Stimulated activated CD8-positive, alpha-beta memory T cell treated with anti-CD3 and anti-CD28 coated beads, Interleukin-4, amount 100 ng/mL, for 1 hour (primary cell): ENCODE measurements at places on chromosomes 2 and 18.

DNA sequence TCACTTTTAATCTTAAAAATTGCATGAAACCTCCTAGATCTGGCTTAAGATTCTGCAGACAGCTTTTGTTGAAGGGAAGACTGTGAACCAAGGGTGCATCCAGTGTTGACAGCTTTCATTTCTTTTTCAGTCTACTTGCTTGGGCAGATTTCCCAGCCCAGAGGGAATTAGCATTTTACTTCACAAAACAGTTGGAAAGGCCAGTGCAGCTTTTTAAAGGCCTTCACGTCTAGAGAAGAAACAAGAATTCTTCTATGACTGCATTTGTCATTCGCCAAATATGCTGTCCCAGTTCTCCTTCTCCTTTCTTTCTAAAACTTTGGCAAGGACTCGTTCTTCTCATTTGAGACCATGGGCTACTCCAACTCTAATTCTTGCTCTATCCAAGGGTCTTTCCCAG, 17.4 kb downstream of the NTSR2 start:
- DNase-seq, result no peak

DNA sequence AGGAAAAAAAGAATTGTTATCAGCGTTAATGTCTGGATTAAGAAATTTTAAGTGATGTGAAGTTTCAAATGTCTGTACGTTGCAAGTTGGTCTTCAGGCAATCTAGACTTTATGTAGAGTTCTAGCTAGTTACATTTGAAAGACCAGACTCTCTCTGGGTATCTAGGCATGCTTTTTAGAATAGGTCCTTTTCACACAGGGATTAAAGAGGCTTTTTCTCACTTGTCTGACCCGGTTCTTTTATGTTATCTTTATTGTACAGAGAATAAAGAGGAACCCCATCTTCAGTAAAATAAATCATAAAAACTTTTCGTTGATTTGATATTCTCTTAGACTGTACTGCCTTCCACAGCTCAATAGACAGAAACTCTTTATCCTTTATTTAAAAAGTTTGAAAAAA, 8.5 kb upstream of the EML6 start:
- no peak for DNase-seq

DNA sequence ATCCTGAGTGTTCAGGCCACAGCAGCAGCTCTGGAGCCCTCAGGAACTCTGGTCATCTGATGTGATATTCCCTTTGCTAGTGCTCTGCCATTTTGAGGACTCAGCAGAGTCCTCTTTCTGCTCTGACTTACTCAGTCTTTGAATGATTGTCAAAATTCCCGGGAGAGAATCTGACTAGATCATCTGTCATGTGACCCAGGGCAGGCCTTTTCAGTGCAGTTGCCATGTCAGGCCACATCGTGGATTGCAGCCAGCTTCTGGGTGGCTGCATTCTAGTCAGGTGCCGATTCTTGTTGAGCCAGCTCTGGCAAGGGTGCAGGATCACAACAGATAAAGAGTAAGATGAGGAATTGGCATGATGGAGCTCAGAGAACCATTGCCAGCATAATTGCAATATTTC, 795.6 kb downstream of the CPS1 start:
- no peak for DNase-seq

- no peak for DNase-seq
Measured at GRCh38 chr2:229514273-229514895, 200.0 kb downstream of the DNER start.

DNA sequence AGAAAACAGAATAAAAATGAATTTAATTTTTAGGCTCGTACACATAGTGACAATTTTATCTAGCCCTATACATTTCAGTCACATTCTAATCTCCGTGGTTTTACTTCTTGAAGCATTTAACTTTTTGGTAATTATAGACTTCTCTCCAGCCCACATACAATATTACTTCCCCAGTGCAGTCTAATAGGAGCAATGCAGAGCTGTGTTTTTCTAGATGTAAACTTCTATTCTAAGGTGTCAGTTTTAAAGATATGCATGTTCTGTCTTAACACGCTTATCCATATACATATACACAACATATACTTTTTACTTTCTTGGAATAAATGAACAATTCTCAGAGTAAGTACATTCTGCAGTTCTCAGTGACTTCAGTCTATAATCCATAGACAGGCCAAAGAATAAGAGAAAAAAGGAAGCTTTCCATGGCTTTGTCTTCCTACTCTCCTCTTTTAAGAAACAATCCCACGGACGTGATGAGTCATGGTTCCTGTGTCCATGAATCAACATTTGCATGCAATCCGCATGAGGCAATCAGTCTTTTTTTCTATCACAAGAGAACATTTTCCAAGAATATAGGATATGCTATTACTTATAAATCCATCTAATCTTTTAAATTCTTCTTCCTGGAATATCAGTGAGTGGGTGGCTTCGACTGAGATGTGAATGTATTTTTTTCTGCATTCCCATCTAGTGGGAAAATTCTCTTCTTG, 42.8 kb downstream of the CCDC102B start:
- no peak for DNase-seq

DNA sequence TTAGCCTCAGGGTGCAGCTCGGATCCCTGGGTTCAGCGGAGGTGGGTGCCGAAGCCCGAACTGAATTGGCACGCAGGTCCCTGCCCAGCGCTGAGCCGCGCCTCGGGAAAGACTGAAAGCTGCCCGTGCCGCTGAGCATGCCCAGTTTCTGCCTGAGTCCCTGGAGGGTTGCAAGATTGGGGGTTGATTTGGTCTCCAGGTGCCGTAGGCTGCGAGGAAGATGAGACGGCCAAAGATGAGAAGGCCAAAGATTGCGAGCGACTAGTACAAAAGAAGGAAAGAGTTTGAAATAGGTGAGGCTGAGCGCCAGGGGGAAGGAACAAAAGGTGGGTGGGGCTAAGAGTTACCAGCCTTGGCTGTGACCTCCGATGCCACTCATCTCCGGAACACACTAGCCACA, 852 bp upstream of the KCNH7 start:
- no peak for DNase-seq

- DNase-seq, result no peak
Measured at GRCh38 chr2:161017780-161018470, 142.3 kb upstream of the TANK start.

DNA sequence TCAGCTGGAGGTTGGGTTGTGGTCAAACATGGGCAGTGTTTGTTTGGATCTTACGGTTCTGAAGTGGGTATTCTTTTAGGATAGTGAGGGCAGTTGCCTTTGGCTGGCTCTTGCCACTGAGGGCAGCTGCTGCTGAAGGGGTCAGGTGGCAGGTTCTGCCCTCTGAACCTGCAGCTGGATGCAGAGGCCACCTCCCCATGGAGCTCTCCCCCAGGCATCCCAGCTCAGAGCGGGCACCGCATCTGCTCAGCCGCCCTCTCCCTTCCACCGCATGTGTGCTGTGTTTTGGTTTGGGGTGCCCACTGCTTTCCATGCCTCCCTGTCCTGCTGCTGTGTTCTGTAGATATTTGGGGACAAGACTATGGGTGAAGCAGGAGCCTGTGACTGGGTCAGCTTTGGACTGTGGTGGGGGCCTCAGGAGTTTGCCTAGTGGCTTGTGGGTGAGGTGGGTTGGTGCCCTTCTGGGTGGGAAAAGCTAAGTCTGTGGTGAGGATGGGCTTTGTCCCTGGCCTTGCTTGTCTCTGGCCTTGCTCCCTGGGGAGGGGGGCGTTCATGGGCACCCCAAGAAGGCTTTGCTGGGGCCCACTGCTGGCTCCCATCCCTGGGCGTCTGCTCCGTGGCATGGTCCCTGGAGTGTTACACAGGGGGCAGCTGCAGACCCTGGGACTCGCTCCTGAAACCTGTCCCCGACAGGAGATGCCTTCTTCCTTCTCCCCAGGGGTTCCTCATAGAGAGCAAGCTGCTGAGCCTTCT, 28.5 kb downstream of the OTOF start:
- DNase-seq, result no peak

- no peak for DNase-seq
Measured at GRCh38 chr18:22412176-22412911, 5.4 kb downstream of the CTAGE1 start.

DNA sequence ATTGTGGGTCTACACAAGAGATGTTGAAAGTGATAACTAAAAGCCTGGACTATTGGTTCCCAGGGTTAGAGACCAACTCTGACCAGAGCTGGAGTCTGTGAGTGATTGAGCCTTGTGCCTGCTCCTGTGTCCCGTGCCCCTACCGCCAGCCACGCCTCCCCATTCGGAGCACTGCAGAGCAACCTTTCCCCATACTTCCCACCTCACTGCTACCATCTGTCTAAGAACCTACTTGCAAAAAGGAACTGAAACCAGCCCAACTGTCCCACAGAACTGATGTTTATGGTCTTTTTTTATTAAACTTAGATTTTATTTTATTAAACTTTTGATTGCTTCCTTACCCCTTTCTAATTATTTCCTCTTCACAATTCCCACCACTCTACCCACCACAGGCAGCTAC, 300.3 kb upstream of the MGAT5 start:
- no peak for DNase-seq

DNA sequence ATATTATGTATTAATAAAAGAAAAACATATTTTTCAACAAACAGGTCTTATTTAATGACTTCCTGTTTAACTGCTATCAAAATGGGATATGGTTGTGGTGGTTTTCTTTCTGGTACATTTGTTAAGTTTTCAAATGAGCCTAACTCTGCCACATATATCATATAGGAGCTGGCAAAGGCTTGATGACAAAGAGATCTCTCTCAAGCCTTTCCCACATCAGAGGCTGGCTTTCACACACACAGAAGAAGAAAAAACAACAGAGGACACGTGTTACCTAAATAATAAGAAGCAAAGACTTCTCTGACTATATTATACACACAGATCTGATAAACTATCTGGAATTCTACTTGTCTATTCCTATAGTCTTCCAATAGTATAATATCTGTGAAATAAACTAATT, 46.1 kb downstream of the CFAP36 start:
- DNase-seq, result no peak

GRCh38 chr18:69948256-69948655, 583 bp upstream of the CD226 start:
- DNase-seq, result no peak

DNA sequence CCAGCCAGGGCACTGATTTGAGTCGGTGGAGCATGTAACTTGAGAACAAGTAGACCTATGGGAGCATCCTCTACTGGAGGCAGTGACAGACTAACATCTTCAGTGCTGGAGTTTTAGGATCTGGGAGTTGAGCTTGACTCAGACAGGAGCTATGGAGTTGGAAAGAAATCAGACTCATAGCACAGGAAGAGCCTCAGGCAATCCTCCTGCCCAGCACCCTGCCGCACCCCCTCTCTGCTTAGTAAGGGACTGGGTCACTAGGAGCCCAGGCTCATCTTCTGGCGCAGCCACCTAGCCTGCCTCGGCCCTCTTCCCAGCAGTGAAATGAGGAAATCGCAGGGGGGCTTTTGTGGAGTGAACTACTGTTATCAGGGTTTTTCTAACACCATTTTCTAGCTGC, 3.6 kb downstream of the ARID5A start:
- DNase-seq, result no peak

DNA sequence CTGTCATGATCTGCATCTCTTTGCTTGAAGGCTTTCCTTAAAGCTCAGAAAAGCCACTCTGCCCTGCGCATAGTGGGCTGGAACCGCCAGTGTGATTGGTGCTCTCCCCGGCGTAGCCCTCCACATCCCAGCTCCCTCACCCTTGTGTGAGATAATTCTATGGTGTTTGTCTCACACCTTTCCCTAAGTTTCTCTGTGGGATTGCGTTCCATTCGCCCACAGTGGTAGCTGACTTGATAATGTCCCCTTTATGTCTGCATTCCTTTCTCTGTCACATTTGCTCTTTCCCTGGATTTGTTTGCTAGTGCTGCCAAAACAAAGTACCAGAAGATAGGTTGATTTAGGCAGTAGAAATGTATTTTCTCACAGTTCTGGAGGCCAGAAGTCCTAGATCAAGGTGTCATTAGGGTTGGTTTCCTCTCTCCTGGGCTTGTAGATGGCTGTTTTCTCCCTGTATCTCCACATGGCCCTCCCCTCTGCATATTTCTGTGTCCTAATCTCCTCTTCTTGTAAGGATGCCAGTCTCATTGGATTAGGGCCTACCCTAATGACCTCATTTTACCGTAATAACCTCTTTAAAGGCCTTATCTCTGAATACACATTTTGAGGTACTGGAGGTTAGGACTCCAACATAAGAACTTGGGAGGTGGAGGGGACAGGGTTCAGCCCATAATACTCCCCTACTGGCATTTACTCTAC, 7.4 kb upstream of the TMEM87B start:
- DNase-seq, result no peak

DNA sequence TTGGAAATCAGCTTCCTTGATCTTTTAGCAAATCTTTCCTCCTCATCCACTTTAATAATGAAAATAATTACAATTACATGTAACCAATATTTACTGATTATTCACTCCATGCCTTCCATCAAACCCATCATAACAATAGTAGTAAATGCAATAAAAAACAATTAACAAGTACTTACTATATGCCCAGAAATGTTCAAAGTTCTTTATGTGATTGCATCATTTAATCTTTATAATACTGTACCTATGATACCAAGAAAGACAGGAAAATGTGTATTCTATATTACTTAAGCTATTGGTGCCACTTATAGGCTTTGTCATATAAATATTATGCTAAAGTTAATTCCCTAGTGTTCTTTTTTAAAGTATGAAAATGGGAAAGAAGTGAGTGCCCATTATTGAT, 210.2 kb upstream of the PKDCC start:
- no peak for DNase-seq

DNA sequence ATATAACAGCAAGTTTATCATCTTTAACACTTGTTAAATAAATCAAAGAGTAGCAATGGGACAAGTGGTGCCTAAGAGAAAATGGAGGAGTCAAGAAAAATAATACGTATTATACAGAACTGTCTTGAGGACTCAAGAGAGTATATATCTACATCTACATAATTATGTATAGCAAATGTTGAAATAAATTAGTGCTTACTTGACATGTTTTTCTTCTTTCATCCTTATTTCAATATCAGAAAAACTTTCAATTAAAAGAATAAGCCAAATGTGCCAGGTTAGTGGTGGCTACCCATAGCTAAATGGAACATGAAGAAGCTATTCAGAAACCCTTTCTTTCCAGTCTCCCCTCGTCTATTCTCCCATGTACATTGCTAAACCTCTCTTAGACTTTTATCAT, 267.3 kb upstream of the SPOPL start:
- no peak for DNase-seq

GRCh38 chr2:239168575-239168974, 232.2 kb downstream of the HDAC4 start:
- DNase-seq, result no peak

DNA sequence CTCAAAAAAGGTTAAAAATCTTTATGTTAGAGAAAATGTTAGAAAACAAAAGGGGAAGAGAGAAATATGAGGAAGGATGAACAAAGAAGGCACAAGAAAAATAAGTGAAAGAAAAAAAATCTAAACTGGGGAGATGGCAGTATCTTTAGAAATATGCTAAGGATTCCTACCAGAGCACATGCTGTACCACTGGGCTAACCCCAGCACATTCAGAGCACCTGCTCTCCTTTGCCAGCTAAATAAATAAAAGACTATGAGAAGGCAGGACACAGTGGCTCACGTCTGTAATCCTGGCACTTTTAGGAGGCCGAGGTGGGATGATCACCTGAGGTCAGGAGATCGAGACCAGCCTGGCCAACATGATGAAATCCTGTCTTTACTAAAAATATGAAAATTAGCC, 92.2 kb upstream of the CDKL4 start:
- DNase-seq, result no peak

GRCh38 chr2:46198966-46199365, 98.2 kb upstream of the EPAS1 start:
- no peak for DNase-seq

- DNase-seq, result no peak
Measured at GRCh38 chr2:205872716-205873115, 190.4 kb downstream of the NRP2 start.
